Pulmonary artery endothelial cell (primary cell): ENCODE measurements at places on chromosomes 3 and 15.
A peak's percentile ranks its signal among the peaks of the same experiment; 100 is the strongest.

- DNase-seq = no peak
Observed at GRCh38 chr15:85350395-85350794, 30.0 kb upstream of the AKAP13 start.

DNA sequence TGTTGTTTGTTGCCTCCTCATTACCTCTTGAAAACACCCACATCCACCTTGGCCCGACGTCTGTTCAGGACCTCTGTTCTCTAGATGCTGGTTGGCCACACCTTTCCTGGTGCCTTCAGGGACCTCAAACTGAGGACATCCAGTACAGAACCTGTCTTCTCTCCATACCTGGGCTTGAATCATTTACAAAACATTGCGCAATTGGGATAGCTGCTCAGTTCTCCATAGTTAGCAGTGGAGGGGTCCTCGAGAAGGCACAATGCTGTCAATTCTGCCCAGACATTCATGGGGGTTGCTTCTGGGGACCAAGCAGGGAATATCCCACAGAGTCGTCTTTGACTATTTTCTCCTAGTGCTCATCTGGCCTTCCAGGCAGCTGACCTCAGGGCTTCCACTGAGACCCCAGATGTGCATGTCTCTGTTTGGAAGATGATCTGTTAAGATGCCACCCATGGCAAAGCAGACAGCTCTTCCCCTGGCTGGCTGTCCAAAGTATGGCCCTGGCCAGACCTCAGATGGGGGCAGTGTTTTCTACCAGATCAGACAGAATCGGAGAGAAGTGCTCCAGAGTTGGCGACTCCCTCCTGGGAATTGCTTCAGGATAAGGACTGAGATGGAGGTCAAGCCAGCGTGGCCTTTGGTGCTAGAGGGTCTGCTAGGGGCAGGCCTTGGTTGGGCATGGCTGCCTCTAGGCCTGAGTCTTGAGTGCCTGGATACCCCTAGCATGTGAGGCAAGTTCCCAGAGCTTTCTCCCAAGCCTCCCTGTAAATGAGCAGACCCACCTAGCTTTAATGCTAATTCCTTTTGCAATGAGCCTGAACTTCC lies 46.1 kb downstream of the CHCHD6 start:
- DNase-seq = no peak

- DNase-seq = no peak
Observed at GRCh38 chr3:197454014-197454413, 101.8 kb downstream of the BDH1 start.

DNA sequence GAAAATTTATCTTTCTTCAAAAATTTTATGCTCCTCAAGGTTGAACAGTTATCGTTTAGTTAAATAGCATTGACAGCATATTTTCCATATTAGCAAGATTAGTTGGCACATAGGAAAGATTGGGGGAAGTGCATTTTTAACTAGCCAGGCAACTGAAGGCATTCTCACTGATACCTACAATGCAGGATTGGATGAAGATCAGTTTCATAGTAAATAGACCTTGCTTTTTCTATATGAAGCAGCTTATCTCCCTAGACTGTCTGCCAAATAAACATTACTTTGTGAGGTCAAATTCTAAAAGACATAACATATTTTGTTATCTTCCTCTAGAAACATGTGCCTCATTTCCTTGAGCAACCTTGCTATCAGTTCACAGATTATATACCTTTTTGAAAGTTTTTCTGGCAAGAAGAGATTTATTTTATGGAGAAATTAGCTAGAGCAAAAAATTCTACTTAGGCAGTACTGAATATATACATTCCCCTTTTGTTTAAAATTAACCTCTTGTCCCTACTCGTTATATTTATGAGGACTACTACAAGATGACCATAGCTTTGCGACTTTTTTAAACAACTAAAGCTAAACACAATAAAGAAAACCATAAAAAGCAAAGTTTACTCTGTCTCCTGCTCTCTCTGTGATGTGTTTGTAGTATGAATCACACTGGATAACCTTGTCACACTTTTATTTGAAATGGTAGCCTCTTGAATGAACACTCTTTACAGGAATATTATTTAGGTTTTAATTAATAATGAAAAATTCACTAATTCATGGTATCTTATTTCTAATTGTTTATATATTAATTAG lies 654.9 kb upstream of the TBL1XR1 start:
- DNase-seq = no peak

GRCh38 chr15:43239732-43240491 lies 19.1 kb upstream of the EPB42 start:
- no peak for DNase-seq

GRCh38 chr3:136546720-136547119 lies 205.5 kb downstream of the STAG1 start:
- no peak for DNase-seq

DNA sequence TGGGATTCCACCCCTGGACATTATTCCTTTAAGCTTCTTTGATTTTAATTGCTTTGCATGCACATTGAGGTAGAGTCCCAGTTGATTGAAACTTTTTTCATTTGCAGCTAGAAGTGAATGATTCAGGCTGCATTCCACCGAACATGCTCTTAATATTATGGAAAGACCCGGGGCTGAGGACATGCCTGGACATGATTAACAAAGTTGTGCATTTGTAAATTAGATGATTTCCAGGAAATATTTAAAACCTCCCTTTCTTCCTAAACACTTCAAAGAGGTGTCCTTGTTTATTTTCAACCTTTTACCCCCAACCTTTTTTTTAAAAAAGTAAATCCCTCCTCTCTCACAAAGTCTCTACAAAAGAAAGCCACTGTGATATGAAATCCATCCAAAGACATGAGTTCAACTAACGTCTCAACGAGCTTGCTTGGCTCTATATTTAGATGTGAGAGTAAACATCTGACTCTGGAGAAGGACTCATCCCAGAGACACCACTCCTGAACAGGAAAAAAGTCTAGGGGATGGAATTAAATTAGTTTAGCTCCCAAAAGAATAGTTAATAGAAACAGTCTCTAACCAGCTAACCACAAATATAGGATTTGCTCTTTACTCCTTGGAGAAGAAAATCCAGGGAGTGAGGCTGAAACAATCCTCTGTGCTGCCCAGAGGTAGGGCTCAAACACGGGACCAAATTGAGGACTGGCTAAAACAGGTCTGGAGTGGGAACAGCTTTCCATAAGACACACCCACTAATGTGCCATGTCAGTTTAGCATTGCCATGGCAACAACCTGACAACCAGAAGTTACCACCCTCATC lies 83.1 kb downstream of the XXYLT1 start:
- DNase-seq = no peak

- no peak for DNase-seq
Observed at GRCh38 chr3:28053759-28054158, 187.7 kb upstream of the CMC1 start.

- DNase-seq = no peak
Observed at GRCh38 chr15:61195116-61196002, 33.7 kb downstream of the RORA start.

DNA sequence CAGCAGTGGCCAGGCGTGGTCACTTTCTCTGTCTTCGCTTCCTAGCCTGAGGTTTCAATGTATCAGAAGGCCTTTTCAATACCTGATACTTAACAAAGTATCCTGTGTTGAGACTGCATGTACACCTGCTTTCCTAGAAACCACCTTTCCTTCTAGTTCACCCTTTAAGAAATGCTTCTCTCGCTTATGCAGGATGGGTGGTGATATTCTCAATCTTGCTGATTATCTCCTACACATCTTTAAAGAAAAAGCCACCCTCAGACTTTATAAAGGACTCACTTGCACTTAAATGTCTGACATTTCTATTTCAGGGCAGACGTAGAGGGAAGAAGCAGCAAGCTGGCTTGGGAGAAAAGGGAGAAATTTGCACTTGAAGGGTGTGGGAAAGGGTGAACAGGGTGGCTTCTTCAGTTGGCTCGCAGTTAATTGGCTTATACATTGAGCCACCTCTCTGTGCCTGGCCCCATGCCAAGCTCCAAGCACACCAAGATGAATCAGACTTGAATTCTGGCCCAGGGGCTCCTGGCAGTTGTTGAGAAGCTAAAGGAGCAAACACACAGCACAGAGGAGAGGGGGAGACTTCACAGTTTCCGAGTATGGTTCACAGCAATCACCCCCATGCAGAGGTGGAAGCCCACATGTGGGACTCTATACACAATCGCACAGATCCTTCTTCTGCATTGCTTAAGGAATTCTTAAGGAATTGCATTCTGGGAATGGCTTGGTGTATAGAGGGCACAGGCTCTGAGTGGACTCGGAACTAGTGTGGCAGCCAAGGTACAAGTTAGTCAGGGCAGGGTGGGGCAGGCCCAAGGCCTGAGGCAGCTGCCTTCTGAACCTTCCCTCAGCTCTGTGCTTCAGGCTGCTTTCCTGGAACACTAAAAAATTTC lies 1.3 kb downstream of the ARL6IP5 start:
- DNase-seq = peak; percentile 85

GRCh38 chr15:63054985-63055384 lies 12.4 kb downstream of the TPM1 start:
- DNase-seq = no peak

GRCh38 chr15:87577336-87577735 lies 679.2 kb downstream of the NTRK3 start:
- DNase-seq = no peak

DNA sequence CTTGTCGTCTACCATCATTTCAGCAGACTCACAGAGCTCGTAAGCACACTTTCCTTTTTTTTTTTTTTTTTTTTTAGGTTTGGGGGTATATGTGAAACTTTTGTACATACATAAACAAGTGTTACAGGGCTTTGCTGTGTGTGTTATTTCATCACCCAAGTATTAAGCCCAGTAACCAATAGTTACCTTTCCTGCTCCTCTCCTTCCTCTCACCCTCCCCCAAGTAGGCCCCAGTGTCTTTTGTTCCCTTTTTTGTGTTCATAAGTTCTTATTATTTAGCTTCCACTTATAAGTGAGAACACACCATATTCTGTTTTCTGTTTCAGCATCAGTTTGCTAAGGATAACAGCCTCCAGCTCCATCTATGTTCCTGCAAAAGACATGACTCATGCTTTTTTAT lies 746.8 kb downstream of the GRM7 start:
- no peak for DNase-seq

GRCh38 chr15:75161917-75162414 lies 39.7 kb upstream of the C15orf39 start:
- no peak for DNase-seq

GRCh38 chr3:62830727-62831322 lies 44.4 kb downstream of the CADPS start:
- DNase-seq = no peak

DNA sequence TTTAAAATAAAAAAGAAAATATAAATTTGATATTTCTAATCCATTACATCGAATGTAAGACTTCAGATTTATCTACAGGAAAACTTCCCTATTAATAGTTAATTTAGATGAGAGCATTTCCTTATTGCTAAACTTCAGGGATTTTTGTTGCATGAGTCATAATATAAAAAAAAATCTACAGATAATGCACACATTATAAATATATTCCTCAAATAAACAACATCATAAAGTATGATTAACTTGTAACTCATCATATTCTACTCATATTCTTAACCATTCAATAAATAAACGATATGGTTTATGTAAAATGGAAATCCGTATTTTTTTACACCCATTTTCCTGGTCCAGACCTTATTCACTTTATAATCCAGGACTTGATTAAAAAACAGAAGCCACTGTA lies 477.0 kb downstream of the EPHA3 start:
- DNase-seq = no peak

DNA sequence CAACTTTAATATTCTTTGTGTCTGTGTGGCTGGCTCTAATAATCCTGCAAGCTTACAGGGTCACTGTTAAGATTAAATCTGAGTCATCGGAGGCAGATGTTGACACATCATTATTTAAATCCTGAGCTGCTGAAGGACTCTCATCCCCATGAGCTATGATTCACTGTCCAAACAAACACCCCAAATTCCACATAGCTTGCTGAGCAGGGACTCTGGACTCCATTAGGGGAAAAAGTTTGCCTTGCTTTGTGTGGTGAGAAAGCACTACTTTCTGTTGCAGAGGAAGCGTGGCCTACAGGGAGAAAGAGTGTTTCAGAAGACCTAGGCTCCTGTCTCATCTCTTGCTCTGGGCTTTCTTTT lies 213.7 kb downstream of the PDCD6IP start:
- peak; percentile 33 for DNase-seq

- DNase-seq = no peak
Observed at GRCh38 chr3:127796831-127797150, 25.5 kb downstream of the MGLL start.

DNA sequence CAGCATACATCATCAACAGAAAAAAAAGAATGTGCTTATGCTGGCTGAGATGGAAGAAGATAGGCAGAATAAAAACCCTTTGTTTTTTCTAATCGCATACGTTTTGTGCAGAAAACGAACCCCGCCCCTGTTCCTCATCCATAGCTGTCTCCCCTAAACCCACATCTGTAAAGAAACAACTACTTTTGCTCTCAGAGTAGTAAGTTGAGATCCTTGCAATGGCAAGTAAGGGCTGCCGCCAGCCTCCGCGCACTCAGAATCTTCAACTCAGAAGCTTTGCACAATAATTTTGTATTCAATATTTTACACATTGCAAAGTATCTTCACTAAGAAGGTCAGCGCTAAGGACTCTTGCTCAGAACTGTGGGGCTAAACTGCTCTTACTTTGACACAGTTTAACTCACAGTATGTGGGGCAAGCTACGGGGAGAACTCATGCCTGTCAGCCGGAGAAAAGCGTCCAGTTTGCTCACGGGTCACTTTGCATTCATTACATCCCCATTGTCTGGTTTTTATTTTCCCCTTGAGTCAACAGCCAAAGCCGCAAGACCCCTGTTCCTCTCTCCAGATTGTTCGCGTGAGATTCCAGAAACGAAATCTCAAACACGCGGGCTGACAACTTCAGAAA lies 1.0 kb downstream of the LYSMD4 start:
- no peak for DNase-seq

DNA sequence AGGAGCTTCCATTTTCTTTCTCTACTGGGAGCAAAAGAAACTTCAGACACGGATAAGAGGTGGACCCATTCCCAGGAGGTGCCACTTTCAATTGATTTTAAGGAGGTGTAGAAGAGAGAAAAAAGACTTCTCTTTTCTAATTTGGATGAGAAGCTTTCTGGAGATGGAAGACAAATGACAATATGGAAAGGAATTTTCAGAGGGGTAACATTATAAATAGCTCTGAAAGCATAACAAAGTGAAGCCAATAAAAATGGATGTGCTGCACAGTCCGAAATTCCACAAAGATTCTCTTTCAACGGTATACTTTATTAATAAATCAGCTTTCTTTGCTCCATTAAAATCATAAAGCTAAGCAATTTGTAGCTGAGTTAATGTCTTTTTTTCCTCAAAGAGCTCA lies 607.2 kb upstream of the MDFIC2 start:
- DNase-seq = no peak

- DNase-seq = no peak
Observed at GRCh38 chr15:42139596-42139995, 16.8 kb downstream of the PLA2G4F start.

GRCh38 chr3:166743481-166744134 lies 636.5 kb downstream of the ZBBX start:
- no peak for DNase-seq

- DNase-seq = no peak
Observed at GRCh38 chr15:85282504-85283115, 97.8 kb upstream of the AKAP13 start.

DNA sequence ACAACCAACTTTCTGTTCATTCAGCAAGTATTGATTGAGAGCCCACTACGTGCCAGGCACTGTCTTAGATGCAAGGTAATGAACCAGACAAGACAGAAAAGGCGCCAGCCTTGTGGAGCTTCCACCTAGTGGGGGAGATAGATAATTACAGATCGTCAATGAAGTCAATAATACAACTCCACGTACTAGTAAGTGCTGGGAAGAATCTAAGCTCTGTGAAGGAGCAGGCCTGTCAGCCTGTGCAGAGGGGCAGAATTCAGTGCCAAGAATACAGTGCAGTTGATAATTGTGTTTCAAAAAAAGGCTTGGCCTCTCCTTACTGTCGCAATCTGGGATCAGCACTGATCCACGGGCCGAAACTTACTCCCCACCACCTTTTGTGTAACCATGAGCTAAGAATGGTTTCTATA lies 186.3 kb downstream of the FEZF2 start:
- DNase-seq = no peak
